ENCODE measurements at places on chromosomes 2 and 18.

DNA sequence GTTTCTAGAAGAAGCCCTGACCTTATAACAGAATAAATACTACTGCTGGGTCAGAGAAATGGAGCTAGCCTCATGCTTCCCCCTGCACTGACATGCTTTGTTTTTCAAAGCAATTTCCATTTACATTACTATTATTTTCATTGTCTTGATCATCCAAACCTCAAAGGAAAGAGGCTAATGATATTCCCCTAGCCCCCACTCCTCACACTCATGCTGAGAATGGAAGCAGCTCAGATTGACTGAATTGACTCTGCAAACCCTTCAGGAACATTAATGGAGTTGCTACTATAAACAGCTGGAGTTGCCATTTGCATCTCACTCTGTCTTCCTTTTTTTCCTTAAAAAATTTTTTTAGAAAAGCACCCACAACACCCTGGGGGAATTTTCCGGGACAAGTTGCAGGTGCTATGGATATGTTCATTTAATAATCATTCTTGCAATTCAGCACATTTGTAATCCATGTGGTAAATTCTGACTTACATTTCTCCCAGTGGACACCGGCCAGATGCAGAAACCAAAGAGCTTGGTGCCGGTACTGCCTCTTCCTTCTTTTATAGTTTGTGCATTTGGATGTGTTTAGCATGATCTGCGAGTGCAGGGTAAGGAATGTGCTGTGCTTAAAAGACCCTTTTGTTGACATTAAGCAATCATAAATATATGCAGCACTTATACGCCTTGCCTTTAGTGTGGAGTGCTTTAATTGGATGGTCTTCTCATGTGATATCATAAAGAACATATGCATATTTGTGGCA, 103.3 kb upstream of the OSR1 start:
- no peak for DNase-seq

GRCh38 chr18:51323961-51324360, 126.5 kb upstream of the MEX3C start:
- no peak for DNase-seq

- no peak for DNase-seq
Measured at GRCh38 chr2:179049546-179050311, at the start of gene CCDC141. CCDC141 (minus strand) TSS chr2:179050137; CDS start chr2:179049941, 196 bp downstream.

DNA sequence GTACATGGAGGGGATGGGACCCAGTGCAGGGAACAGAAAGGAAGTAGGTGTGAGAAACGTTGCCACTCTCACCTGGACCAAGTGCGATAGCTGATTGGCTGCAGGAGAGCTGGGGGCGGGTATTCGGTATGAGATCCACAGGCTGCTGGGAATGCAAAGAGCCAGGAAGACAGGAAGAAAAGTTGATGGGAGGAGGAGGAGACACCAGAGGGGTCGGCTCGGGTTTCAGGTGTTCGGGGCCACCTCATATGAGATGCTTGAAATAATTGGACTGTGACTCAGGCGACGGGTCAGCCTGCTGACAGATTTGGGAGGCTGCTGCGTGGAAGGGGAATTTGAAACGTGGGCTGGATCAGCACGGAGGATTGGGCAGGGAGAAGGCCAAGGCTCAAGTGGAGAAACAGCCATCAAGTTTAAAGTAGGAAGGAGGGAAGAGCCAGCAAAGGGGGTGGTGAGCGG, 65.1 kb downstream of the MRPS9 start:
- DNase-seq, result no peak

- DNase-seq, result no peak
Measured at GRCh38 chr2:21270708-21271122, 146.9 kb downstream of the TDRD15 start.

DNA sequence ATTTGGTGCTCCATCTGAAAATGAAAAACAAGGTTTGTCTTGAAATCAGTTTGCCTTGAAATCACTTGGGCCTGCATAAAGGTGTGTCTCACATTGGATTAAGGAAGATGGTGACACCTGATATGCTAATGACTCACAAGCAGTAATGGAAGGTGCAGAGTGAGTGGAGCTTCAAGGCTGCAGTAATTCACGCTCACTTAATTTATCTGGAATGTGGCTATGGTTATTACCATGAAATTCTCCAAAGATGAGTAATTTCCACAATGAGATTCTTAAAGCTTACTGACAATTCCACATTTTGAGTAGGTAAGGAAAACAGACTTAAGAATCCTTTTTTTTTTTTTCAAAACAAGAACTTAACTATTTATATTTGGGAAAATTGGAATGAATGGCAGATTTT, 156.8 kb downstream of the PAX3 start:
- DNase-seq, result no peak

- DNase-seq, result no peak
Measured at GRCh38 chr18:67154979-67155378, 361.5 kb downstream of the DSEL start.

- DNase-seq, result no peak
Measured at GRCh38 chr2:185127412-185127811, 529.1 kb downstream of the ZNF804A start.

DNA sequence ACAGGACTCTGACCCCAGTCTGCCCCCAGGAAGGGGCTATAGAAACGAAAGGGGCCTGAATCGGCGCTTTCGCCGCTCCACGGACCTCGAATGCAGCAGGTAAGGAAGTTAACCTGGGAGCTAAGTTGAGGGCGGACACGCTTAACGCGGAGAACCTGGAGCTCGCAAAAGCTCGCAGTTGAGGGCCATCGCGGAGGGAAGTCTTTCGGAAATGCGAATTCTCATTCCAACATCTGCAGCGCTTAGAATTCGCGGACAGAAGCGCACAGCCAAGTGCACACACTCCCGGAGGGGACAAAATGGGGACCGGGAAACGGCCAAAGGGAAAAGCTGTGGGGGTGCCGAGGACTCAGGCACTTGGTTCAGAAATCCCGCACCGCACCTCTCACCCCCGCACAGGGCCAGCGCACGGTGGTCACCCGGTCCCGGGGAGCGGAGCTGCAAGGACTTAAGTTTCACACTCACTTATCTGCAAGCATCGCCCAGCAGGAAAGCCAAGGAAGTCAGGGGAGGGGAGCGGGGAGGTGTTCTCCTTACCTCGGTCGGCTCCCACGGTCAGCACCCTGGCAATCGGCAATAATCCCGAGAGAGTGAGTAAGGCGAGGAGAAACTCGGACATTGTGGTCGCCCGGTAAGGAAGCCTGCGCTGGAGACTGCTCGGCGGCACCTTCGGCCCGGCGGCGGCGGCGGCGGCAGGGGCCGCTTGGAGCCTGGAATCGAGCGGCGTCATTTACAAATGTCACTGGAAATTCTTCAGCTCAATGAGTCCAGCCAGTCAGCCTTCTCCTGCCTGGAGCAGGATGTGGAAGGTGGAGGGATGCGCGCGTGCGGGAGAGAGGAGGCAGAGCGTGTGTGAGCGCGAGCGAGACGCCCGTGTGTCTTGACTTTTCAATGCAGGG, 456 bp downstream of the LRP1B start:
- DNase-seq, result peak; percentile 79

- DNase-seq, result no peak
Measured at GRCh38 chr2:178247250-178247649, 52.9 kb downstream of the OSBPL6 start.

DNA sequence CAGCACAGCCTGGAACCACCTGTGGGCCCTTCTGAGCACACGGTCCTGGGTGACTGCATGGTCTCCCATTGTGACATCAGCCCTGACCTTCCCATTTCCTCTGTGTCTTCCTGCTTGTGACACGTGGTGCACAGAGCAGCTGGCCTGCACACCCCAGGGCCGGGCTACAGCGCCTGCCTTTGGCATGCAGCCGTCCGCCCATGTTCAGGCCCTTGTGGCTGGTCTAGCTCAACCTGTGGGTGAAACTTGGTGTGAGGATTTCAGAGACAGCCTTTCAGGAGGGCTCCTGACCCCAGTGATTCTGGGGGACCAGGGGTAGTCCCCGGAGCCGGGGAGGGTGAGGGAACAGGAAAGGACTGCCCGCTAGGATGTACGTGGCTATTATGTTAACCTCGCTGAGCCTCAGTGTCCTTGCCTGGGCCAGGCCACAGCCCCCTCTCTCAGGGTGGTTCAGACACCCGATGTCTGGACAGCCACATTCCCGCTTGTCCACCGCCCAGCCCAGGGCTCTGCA, 284.8 kb upstream of the HS6ST1 start:
- DNase-seq, result no peak

DNA sequence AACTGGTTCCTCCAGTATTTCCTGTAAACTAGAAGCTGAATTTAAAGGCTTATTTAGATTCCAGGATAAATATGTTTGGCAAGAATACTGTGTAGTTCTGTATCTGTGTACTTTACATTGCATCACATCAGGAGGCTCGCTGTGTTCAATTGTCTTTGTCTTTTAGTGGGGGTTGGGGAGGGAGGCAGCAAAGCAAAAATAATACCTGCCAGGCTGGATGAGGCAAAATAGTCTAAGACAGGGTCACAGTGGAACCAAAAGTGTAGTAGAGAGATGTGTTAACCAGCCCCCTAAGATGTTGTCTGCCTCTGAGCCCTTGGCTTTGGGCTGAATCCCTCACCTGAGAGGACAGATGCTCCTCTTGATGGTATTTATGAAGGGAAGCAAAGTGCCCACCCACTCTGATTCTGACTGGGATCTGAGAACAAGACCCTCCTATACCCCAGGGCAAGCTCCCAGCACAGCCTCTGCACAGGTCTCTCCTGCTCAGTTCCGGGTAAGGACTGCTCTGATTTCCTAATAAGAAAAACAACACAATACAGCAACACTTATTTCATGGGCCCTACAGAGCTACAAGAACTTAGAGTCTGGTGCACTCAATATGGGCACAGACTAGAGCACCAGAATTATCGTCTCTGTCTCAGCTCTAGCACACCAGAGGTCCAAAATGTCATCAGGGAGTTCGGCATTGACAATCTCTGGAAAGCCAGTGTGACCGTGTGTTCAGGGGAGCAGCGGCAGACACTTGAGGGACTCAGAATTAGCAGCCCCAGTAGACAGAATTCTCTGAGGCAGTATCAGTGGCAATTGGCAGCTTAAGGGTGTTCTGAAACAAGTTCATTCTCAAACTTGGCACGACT, 7.2 kb upstream of the AFTPH start:
- no peak for DNase-seq

DNA sequence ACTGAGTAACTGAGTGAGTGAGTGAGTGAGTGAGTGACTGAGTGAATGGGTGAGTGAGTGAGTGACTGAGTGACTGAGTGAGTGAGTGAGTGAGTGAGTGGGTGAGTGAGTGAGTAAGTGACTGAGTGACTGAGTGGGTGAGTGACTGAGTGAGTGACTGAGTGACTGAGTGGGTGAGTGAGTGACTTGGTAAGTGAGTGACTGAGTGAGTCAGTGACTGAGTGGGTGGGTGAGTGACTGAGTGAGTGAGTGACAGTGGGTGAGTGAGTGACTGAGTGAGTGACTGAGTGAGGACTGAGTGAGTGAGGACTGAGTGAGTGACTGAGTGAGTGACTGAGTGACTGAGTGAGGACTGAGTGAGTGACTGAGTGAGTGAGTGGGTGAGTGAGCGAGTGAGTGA, 13.9 kb downstream of the MAL start:
- no peak for DNase-seq

DNA sequence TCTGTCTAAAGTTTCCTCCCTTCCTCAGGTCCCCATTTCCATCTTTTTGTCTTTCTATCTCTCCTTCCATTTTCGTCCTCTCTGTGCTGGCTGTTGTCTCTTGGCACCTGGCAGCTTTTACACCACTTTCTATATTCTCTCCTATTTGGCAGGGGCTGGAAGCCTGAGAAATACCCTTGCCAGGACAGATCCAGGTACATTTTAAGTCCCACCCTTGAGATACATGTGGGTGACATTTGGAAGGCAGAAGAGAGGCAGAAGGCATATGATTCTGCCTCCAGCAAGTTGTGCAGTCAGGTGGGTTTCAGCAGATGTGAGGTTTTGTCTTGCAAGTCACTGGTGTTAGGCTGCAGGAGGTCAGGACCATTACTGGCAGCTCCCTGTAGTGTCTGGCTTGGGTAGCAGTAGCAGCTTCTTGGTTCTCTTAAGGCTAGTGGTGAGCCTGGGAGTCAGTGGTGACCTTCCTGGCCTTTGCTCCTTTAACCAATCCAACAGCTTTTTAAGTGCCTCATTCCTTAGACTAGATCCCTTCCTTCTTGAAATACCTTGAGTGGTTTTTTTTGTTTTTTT, 90.1 kb downstream of the CAPN13 start:
- no peak for DNase-seq

DNA sequence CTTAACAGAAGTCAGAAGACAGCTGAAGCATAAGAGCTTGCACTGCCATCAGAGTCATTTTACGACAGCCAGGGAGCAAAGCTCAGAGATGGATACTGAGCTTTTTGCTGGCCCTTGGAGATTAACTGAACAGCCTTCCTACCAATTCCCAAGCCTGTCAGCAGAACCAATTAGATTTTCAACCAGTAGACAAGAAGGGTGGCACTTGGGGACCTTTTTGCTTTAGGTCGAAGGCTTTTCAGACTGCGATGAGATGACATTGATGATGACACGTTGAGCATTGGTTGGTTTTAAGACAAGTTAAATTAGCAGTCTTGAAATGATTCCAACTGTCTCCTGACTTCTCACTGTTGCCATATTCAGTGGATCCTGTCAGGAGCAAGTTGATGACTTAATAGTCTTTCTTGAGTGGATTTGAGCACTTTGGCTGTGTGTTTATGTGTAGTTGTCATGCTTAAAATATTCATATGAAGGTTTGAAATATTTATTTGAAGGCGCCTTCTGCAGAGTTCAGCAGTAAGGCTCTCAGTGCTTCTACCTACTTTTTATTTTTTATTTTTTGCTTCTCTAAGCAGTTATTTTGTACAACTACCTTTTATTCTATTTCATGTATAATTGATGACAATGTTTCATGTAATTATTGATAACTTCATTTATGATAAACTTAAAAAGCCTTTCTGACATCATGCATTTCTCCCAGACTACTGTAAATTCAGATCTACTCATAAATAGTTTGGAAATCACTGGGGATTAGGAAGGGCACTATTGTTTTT, 256.7 kb downstream of the CAMKMT start:
- no peak for DNase-seq

GRCh38 chr2:126797622-126798275, 100.9 kb upstream of the TEX51 start:
- no peak for DNase-seq

GRCh38 chr2:73828818-73829570, at the start of gene STAMBP:
STAMBP (plus strand) TSS chr2:73828961; CDS start chr2:73830857, 1,896 bp downstream.
- peak; percentile 93 for DNase-seq

- no peak for DNase-seq
Measured at GRCh38 chr18:37375181-37375580, 190.4 kb downstream of the CELF4 start.

DNA sequence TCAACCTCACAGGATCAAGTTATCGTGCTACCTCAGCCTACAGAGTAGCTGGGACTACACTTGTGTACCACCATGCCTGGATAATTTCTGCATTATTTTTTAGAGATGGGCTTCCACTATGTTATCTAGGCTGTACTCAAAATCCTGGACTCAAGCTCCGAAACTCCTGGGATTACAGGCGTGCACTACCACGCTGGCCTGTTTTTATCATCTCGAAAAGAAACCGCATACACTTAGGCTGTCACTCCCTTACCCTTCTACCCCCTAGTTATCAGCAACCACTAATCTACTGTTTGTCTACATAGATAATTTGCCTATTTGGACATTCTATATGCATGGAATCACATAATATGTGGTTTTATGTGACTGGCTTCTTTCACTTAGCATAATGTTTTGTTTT, 8.5 kb upstream of the PUM2 start:
- no peak for DNase-seq

Measured in nucleus accumbens (tissue), 56 donors.